ENCODE measurements at places on chromosomes 2 and 18.
A peak's percentile ranks its signal among the peaks of the same experiment; 100 is the strongest.

DNA sequence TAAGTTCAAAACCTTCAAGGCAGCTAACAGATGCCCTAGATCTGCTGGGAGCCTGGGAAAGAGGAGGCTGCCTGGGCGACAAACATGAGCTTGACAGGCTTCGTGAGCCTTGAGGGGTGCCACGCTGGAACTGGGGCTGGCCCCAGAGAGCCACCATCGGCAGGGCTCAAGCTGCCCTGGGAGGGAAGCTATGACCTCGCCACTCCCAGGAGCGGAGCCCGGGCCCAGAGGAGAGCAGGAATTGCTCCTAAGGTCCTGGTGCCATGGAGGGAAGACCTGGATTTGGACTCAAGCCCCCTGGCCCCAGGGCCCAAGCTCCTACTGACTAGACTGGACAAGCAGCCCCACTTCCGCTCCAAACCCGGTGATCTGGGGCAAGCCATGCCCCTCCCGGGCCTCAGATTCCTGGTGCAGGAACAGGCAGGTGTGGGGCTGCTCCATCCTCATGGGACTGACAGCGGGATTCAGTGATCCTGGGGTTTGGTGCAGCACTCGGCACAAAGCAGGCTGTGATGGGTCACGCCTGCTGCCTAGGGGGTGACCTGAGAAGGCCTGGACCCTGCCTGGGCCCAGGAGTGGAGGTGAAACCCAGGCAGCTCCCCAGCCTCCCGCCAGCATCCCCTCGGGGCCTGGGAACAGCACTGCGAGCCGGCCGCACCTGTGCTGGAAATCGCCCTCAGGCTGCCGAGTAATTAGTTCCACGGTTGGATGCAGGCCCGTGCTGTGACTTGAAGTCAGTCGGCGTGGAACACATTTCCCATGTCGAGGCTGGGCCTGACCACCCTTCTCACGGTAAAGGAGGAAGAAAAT, 246.9 kb downstream of the NDUFA10 start:
- no peak overlapping the region for H3K4me3 ChIP-seq
- no peak for ATAC-seq

DNA sequence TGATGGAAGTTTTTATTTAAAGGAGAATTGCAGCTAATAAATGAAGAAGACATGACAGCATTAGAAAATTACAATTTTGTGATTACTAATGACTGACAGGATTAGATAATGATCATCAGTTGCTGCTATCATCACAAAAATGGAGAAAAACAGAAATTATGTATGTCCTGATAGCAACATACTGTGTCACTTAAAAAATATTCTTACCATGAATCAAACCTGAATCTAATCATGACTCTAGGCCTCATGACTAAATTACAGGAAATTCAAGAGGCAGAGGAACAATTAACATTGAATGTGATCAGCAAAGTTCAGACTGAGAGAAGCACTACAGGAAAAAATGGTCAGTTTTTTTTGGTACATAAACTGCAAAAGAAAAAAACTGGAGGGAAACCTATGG, 147.8 kb downstream of the PMAIP1 start:
- ATAC-seq, result no peak
- no peaks in the 10 kb centered on the region for H3K4me1 ChIP-seq
- H3K36me3 ChIP-seq, result no peaks in the 10 kb centered on the region
- no peak overlapping the region for H3K27ac ChIP-seq
- no peak overlapping the region for H3K4me3 ChIP-seq

- no peak overlapping the region for H3K27ac ChIP-seq
- peaks cover 9% of the 10 kb centered on the region for H3K27me3 ChIP-seq
- no peak overlapping the region for H3K4me3 ChIP-seq
- no peak for ATAC-seq
Observed at GRCh38 chr2:173785813-173786212, 179.4 kb downstream of the SP3 start.

DNA sequence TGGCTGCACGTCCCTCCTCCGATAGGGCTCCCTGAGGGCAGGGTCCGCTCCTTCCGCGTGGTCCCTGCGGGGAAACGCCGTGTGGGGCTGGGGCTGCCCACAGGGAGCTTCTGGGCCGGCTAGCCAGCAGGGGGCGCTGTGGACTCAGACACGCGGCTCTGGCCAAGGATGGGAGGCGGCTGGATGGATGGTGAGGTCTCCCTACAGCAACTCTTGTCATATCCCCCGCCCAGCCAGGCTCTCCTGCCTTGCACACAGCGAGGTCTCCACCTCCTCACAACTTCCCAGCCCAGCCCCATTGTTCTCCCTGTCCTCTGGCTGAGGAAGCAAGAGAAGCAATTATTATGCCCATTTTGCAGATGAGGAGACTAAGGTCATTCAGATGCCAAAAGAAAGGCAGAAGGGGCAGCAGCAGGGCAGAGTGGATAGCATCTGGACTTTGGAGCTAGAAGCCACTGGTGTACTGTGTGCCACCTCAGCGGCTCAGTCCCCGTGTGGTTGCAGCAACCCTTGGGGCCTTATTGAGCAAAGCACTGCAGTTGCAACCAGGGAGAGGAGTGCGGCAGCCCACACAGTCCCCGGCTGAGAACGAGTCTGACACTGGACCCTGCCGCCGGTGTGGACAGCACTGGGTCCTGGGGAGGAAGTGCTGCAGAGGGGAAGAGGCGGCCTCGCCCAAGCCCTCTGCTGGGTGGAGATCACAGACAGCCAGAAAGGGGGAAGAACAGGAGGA, 99.0 kb downstream of the ZFP36L2 start:
- peaks cover 30% of the 10 kb centered on the region for H3K4me1 ChIP-seq
- peak overlapping the region; percentile 48 for H3K27ac ChIP-seq
- ATAC-seq, result peak; percentile 40
- no peaks in the 10 kb centered on the region for H3K27me3 ChIP-seq
- no peaks in the 10 kb centered on the region for H3K36me3 ChIP-seq

DNA sequence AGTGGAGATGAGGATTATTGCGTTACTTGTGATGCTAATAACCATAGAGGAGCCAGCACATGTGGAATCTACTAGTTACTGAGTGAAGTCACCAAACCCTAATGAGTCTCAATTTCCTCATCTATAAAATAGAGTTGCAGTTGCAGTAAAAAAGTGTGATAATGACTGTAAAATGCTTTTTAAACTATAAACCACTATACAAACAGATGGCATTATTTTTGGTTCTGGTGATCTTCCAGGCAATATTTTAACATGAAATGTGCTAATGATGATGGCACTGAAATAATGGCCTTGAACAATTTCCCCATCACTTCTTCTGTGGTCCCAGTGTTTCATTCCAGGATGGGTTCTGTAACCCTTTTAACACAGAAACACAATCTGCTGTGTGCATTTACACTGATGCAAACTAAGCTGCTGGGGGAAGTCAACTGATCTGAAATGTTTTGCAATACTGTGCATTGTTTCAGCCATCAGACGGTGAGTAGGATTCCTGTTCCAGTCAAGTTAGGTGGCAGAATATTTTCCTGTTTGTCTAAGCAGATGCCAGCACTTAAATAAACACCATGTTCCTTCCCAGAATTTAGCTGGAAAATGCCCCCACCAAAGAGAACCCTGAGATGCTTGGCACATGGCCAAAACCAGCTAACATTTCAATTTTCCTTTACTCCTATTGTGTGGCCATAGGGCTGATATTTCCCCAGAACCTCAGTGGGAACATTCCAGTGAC, 52.6 kb downstream of the TACR1 start:
- H3K36me3 ChIP-seq, result no peaks in the 10 kb centered on the region
- H3K27ac ChIP-seq, result no peak overlapping the region
- peaks cover 6% of the 10 kb centered on the region for H3K4me1 ChIP-seq
- H3K27me3 ChIP-seq, result no peaks in the 10 kb centered on the region

- H3K27me3 ChIP-seq, result no peaks in the 10 kb centered on the region
- peak overlapping the region; percentile 19 for H3K27ac ChIP-seq
- peak; percentile 70 for ATAC-seq
- H3K36me3 ChIP-seq, result peaks cover 11% of the 10 kb centered on the region
- H3K4me3 ChIP-seq, result peak overlapping the region; percentile 45
- H3K4me1 ChIP-seq, result no peaks in the 10 kb centered on the region
Observed at GRCh38 chr18:23237524-23238151, 102.4 kb downstream of the CABLES1 start.

DNA sequence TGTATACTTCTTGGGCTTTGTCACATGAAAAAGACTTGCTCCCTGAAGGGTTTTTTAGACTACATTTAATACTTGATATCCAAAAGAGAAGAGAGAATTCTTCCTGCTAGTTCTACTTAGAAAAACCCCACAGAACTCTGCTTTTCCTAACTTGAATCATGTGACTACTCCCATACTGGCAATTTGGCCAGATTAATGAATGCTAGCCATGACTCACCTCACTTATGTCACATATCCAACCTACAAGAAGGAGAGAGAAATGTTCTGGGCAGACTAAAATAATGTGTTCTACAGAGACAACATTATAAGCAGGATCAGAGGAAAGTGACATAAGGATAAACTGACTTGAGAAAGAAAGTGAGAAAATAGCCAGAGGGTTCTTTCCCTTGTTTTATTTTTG, 249.3 kb upstream of the GULP1 start:
- no peak overlapping the region for H3K27ac ChIP-seq
- no peak overlapping the region for H3K4me3 ChIP-seq
- no peaks in the 10 kb centered on the region for H3K27me3 ChIP-seq
- no peak for ATAC-seq
- H3K36me3 ChIP-seq, result no peaks in the 10 kb centered on the region

Measured in gastroesophageal sphincter (tissue), 4 donors.